K562 (cell line): ENCODE measurements at places on chromosomes 2 and 18.

DNA sequence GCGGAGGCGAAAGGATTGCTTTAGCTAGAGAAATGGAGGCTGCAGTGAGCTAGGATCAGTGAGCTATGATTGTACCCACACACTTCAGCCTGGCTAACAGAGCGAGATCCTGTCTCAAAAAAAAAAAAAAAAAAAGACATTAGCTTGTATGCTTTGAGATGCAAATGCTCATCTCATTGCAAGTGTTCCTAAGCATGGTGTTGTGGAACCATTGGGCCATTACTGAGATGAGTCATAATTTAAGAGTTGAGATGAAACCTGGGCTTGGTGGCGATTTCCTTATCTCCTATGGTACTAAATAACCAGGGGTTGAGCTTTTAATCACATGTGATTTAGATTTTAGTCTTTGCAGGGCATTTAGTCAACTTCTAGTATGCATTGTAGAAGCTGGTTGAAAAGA is 2.2 kb downstream of the PLEKHA3 start:
- DNase-seq = no peak

DNA sequence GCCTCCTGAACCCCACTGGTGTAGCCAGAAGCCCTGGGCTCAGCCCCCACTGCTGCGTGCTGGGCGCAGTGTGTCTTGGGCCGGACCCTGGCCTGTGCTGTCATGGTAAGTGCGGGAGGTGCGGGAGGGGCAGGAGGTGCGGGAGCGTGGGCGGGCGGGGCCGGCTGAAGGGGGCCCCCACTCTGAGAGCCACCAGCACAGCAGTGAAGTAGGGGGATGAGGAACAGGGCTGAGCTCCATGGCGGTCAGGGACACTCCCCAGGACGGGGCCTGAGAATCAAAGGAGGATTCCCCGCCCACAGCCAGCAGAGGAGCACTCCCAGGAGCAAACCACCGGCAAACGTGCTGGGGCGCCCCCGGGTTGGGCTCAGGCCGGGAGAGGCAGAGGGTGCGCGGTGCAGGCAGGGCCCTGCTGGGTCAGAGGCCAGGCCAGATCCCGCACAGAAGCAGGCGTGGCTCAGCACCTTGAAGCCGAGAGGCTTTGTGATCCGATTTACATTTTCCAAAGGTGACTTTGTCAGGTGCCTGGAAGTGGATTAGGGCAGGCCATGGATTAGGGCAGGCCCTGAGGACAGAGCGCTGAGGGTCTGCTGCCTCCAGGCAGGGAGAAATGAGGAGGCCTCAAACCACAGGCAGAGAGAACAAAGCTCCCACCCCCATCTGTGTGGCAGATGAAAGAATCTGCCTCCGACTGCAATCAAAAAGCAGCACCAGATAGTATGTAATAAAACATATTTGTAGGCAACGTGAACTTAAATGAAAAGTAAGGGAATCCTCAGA is 152.0 kb upstream of the RAB6C start:
- DNase-seq = no peak

DNA sequence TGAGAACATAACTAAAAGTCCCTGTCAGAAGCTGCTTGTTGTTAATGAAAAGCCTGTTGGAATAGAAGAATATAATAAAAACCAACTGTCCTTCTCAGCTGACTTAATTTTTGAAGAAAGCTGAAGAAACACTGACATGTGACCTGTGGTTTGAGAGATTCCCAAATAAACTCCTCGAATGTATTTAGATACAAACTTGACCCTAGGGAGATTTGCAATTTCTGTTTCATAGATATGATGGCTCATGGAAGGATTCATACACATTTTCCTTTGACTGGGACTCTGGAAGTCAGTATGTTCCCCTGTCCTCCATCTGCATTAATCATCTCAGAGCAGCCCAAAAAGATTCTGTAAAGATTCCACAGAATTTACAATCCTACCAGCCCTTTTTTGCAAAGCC is 195.1 kb downstream of the TMEM247 start:
- no peak for DNase-seq

DNA sequence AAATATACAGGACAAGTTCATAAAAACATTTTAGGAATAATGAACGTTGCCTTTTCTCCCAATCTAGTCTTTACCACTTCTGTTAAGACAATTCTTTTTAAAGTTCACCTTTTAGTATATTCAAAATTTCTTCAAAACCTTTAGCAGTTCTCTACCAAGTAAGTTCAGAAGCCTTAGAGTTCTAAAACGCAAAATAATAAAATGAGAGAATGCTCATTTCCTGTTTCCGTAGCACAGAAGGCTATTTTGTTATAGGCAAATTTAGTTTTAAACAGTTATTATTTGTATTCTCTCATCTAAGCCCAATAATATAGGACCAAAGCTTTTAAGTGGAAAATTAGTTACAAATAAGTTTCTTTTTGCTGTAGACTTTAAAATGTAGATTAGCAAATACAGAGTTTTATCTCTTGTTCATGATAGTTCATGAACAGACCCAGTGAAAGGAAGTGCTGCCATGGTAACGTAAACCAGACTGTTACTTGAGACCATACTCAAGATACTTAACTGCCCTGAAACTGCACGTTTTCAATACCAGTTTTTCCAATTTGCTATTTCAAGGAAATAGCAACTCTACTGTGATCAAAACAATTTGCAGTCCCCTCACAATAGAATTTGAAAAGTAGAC is 173.1 kb upstream of the STON1 start:
- peak; percentile 30 for DNase-seq

GRCh38 chr2:893311-893710 is 57.3 kb upstream of the SNTG2 start:
- peak; percentile 66 for DNase-seq

- no peak for DNase-seq
Observed at GRCh38 chr2:190572246-190572645, 37.7 kb upstream of the NEMP2 start.

DNA sequence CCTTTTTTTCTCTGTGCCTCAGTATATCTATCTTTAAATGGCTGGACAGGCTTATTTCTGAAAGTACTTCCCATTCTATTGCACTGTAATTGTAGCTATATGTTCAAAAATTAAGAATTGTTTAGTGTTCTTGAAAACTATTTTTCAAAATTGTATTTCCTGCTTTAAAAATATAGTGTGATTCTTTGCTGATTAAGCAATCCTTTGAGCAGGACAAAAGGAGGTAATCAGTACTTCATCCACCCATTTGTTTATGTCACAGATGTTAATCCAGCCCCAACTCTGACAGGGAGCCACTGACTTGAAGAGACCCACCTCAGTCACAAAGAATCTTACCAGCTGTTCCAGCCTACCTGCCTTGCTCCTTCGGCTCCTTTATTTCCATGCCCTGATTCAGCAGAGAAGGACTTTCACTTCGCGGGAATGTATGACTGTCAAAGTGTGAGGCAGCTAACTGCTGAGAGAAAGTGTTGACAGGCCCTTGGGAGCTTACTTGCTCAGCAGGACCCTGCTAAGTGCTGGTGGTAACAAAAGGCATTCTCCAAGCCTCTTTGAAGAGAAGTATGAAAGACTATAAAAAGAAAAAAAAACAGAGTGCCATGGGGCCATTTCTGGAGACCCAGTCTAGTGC is 393.3 kb upstream of the CYRIA start:
- DNase-seq = no peak

DNA sequence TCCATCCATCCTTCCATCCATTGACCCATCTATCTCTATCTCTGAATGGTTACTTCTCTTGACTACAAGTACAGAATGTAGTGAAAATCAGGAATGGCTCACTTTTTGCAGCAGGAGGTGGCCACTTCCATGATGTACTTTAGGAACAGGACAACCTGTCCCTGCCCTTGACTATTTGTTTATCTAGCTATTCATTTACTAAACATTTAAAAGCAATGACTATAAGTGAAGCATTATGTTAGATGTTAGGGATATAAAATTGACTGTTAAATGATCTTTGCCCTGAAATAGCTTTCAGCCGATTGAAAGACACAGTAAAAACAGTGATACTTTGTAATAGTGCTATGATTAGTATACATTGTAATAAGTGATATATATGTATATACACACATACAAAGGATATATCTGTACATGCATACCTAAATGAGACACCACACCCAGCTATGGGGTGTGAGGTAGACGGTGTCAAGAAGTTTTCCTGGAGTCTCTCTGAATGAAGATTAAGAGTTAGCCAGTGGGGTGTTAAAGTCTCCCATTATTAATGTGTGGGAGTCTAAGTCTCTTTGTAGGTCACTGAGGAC is 68.5 kb downstream of the C18orf54 start:
- DNase-seq = no peak

DNA sequence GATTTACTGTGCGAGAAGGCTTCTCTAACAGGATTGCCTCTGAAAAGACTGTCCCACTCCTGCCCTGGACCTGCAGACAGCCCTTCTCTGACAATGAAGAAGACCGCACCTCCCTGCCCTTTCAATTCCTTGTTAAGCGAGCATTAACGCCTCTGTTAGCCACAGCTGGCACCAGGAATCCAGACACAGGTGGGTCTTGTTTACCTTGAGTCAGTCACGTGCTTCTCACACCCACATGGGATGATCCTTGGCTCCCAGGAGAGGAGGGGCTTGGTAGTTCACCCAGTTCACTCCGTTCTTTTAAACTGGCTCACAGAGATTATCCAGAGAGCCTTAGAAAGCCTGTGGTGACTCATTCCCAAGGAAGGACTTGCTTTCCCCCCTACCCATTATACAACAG is 410.5 kb upstream of the MEIS1 start:
- no peak for DNase-seq

GRCh38 chr2:218310853-218311540 is 18.7 kb upstream of the TMBIM1 start:
- DNase-seq = no peak

DNA sequence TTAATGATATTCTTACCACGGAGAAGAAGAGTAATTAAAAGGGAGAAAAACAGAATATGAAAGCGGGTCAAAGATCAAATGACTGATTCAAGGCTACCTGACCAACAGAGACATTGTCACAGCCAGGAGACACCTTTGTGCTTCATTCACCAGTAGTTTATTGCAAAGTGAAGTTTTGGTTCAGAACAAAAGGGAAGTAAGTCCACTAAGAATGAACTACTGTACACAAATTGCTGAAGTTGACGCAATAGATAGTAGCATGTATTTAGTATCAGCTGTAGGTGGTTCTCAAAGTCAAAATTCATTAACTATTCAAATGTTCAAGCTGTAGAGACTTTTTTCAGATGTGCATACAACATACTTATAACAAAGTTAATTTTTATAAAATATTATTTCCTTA is 64.7 kb upstream of the COX7A2L start:
- no peak for DNase-seq

DNA sequence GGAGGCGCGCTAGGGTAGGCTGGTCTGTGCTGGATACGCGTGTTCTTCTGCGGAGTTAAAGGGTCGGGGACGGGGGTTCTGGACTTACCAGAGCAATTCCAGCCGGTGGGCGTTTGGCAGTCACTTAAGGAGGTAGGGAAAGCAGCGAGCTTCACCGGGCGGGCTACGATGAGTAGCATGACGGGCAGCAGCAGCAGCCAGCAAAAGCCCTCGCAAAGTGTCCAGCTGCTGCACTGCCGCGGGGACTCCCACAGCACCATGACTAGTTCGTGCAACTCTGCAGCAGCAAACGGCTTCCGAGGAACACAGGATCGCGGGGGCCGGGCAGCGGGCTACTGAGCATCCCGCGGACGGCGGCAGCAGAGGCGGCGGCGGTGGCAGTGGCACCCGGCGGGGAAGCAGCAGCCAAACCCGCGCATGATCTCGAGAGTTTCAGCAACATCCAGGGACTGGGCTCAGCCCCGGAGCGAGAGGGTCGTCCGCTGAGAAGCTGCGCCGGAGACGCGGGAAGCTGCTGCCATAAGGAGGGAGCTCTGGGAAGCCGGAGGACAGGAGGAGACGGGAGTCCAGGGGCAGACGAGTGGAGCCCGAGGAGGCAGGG is 368 bp downstream of the TMEFF2 start:
- DNase-seq = no peak

DNA sequence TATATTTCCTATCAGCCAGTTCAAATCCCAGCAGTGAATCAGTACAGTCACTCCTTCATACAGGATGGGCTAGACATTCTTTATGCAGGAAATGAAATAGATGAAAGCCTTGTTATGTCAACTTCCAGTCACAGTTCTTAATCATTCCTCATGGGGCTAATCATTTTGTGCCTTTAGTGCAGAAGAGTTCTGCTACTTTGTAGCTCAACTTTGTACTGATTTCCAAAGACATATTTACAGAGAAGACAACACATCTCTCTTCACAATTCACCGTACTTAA is 593.9 kb upstream of the NETO1 start:
- no peak for DNase-seq

DNA sequence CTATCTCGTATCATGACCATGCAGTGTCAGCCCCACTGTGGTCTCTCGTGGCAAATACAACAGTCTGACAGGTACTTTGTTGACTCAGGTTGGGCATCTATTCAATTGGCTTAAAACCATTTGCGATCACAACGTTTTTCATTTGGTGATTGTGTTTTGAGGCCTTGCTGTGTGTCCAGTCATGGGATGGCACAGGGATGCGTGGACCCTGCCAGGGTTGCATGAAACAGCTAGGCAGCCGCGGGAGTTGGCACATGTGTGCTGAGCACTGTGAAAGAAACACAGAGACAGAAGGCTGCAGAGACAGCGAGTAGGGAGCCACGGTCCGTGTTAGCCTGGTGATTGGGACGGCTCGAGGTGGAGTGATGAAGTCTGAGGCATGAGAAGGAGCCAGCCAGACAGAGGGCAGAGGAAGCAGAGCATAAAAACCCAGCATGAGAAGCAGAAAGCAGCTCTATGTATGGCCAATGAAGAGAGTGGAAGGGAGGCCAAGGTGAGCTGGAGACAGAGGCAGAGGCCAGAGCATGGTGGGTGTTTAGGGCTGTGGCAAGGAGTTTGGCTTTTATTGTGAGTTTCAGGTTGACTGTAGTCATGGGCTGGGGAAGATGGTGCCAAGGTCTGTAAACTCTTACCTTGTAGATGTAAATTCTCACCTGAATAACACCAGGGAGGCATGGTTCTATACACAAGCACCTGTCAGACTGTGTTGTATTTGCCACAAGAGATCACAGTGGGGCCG is 31.8 kb upstream of the IL1R1 start:
- no peak for DNase-seq

- no peak for DNase-seq
Observed at GRCh38 chr2:62663920-62664795, 41.4 kb upstream of the EHBP1 start.

DNA sequence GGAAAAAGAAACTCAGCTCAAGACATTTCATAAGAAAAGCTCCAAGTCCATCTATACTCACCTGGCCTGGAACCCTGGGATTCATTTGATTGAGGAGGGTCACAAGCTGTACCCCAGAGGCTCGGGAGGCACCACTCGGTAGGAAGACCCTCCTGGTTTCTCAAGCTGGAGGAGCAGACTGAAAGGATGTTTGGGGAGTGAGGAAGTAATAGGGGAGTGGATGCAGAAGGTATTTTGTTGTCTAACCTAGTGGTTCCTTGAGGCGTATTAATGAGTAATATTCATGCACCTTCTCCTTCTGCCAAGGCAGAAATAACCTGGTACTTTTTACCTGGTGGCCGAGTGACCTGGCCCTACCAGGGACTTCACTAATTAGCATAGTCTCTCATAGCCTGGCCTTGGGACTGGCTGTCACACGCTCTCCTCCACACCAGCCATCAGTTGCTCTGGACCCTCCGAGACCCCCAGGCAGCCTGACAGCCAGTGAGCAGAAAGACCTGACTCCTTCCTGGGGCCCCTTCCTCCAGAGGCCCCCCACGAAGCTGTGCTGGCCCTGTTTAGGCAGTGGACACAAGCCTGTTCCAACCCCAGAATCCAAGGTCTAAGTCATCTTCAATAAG is 161.4 kb downstream of the BCL2 start:
- DNase-seq = no peak
